Mucosa of descending colon (tissue), 3 donors: ENCODE measurements at places on chromosomes 12 and 14. TPM values are rescaled to one million over a fixed set of nuclear protein-coding genes. Genes with fewer than 3 reads are reported as not detected.

GRCh38 chr14:58978343-58978742 lies 210.1 kb upstream of the DAAM1 start:
- DNase-seq = peak; percentile 24

DNA sequence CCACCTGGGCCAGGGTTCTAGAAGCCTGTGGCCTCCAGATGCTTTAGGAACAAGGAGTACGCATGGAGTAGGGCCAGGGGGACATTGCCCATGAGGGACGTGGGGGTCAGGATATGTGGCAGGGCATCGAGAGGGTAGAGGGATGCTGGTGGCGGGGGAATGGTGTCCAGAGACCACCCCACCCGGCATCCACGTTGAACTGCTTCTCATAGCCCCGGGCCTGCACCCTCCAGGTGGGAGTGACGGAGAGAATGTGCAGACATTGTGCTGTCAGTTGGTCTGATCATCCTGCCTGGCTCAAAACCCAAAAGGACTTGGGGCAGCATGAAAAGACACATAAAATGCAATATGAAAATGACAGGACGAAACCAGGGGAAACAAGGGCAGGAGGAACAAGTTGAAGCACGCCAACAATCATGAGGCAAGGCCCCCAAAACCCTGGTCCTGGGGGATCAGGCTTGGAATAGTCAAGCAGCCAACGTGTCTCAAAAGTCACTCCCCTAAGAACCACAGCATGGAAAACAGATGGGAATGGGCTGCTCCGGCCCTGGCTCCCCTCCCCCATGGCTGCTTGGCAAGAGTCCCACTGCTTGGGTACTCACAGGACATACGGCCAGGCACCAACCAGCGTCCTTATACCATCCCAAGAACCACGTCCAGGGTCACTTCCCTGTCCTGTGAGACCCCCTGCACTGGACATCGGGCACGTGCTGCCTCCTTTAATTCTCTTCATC lies 117.9 kb downstream of the DICER1 start:
- no peak for DNase-seq

GRCh38 chr14:89507521-89507920 lies 90.5 kb upstream of the FOXN3 start:
- DNase-seq = no peak

- no peak for DNase-seq
Measured at GRCh38 chr12:12943586-12944260, 8.2 kb downstream of the GPRC5D start.

DNA sequence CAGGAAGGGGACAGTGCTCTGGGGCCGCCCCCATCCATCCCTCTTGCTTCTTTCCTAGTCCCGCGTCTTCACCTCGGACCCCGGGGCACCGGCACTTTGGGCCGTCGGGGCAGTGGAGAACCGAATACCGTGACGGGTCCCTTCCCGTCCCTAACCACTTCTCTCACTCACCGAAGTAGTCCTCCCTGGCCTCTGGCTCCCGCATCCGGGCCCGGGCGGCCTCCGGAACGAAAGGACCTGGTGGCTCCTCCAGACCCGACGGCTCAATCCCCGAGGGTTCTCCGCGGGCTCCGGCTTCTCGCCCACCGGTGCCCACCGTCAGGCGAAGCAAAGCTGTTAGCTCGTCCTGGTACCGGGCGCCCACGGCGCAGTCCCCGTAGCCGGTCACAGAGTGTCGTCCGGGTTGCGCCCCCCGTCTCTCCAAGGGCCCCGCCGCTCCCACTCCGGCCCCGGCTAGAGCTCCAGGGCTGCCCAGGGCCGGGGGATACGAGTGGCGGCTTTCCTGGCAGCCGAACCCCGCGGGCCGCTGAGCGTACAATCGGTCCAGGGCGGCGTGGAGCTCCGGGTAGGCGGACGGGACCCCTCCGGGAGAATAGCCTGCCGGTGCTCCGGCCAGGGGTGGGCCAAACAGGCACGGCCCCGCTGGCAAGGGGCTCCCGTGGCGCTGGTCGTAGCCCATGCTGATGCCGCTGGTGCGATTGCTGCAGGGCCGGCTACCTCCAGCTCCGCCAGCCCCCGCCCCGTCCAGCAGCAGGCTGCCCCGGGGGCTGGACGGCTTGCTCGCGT lies 1.1 kb downstream of the AJUBA start:
- no peak for DNase-seq

GRCh38 chr14:30608533-30609006 lies 13.5 kb upstream of the SCFD1 start:
- DNase-seq = no peak

GRCh38 chr14:59055439-59056045 lies 132.9 kb upstream of the DAAM1 start:
- DNase-seq = no peak

DNA sequence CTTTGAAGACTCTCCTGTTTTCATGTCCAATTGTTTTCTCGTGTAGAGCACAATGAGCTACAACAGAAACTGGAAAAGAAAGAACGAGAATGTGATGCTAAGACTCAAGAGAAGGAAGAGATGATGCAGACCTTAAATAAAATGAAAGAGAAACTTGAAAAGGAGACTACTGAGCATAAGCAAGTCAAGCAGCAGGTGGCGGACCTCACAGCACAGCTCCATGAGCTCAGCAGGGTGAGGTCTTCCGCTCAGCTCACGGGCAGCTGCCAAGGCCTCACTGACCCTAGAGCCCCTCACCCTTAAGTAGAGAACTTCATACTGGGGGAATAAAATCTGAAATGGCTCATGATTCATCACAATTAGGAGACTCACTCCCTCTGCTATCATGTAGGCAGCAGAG lies 134.7 kb downstream of the GPR135 start:
- DNase-seq = peak; percentile 29

- peak; percentile 82 for DNase-seq
Measured at GRCh38 chr14:77124345-77125280, 17.0 kb downstream of the ZDHHC22 start.

Gene LRTM2
- not detected for total RNA-seq
